Stimulated activated naive B cell treated with anti-CD40 and anti-IgM and Interleukin-4, amounts not matched to agents 10 μg/mL and 1 μg/mL and 100 μg/mL, for 72 hours (primary cell): ENCODE measurements at places on chromosomes 3 and 15.

GRCh38 chr15:90988296-90988695 is 6.0 kb downstream of the PRC1 start:
- H3K4me3 ChIP-seq, result no peak overlapping the region
- peak overlapping the region; percentile 4 for H3K27ac ChIP-seq
- no peak for DNase-seq
- no peaks in the 10 kb centered on the region for H3K36me3 ChIP-seq
- no peaks in the 10 kb centered on the region for H3K27me3 ChIP-seq
- peaks cover 12% of the 10 kb centered on the region for H3K4me1 ChIP-seq

GRCh38 chr15:66945842-66946241 is 119.6 kb upstream of the SMAD3 start:
- H3K4me1 ChIP-seq, result peaks cover 29% of the 10 kb centered on the region
- H3K4me3 ChIP-seq, result no peak overlapping the region
- peaks cover 6% of the 10 kb centered on the region for H3K27me3 ChIP-seq
- H3K27ac ChIP-seq, result no peak overlapping the region

GRCh38 chr3:123750209-123750608 is 133.9 kb downstream of the MYLK start:
- H3K27ac ChIP-seq, result no peak overlapping the region
- no peak for DNase-seq
- no peaks in the 10 kb centered on the region for H3K36me3 ChIP-seq
- H3K27me3 ChIP-seq, result no peaks in the 10 kb centered on the region
- H3K4me3 ChIP-seq, result no peak overlapping the region

DNA sequence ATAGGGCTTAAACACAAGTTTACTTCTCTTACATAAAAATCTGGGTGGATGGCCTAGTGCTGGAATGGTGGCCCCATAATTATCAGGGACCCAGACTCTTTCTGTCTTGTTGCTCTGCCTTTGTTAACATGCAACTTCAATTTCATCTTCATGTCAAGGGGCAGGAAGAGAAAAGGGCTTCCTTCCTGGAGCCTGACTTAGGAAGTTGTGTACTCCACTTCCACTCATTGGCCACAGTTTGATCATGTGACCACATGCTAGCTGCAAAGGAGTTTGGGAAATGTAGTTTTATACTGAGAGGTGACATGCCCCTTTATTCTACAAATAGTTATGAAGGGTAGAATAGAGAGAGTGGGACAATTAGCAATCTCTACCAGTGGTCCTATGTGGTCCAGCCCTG is 39.3 kb downstream of the RHCG start:
- H3K36me3 ChIP-seq, result peaks cover 3% of the 10 kb centered on the region
- no peak overlapping the region for H3K4me3 ChIP-seq
- H3K27me3 ChIP-seq, result peaks cover 32% of the 10 kb centered on the region
- no peak for DNase-seq
- H3K27ac ChIP-seq, result no peak overlapping the region

DNA sequence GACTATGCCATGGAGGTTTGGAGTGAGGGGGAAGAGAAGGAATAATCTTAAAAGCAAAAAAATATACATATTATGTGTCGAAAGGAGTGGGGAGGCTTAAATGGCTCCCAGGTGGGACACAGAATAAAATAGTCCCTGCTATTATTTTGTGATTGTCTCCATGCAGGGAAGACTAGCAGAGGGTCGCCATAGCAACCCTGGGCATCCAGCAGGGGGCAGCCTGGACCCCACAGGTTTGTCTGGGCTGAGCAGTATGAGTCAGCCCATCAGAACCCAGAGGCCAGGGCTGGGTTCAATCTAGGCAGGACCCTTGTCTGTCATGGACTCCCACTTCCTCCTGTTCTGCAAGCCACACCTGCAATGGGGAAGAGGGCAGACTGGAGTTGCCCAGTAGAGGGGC is 17.6 kb upstream of the LINGO1 start:
- no peaks in the 10 kb centered on the region for H3K36me3 ChIP-seq
- H3K27me3 ChIP-seq, result peaks cover 57% of the 10 kb centered on the region
- H3K4me1 ChIP-seq, result no peaks in the 10 kb centered on the region
- no peak for DNase-seq
- H3K4me3 ChIP-seq, result no peak overlapping the region

- DNase-seq, result no peak
- no peak overlapping the region for H3K4me3 ChIP-seq
- no peaks in the 10 kb centered on the region for H3K36me3 ChIP-seq
- no peaks in the 10 kb centered on the region for H3K4me1 ChIP-seq
These were observed 18.2 kb downstream of the PLOD2 start for GRCh38 chr3:146142757-146143156.
